Neural crest cell (in vitro differentiated cells): ENCODE measurements at places on chromosomes 2 and 18. TPM values are rescaled to one million over a fixed set of nuclear protein-coding genes. Genes with fewer than 3 reads are reported as not detected.

OTOS gene
- not detected in 2 replicates for total RNA-seq

PMAIP1 gene
- 4.2 and 4.6 TPM in 2 replicates for total RNA-seq

VWA3B gene
- total RNA-seq = not detected in 2 replicates

CAPN14 gene
- 0.36 and 0.47 TPM in 2 replicates for total RNA-seq

CRYGC gene
- total RNA-seq = not detected in 2 replicates

GPR155 gene
- total RNA-seq = 1.5 and 1.7 TPM in 2 replicates

DNAH6 gene
- total RNA-seq = 2.3 and 2.8 TPM in 2 replicates

UGT1A10 gene
- total RNA-seq = not detected in 2 replicates

RAB17 gene
- not detected in 2 replicates for total RNA-seq

SLC5A7 gene
- 2.7 and 3.0 TPM in 2 replicates for total RNA-seq

CYS1 gene
- not detected in 2 replicates for total RNA-seq

CNDP1 gene
- total RNA-seq = 0.56 and 0.59 TPM in 2 replicates

TFCP2L1 gene
- total RNA-seq = not detected in 2 replicates

ATP6V1B1 gene
- 4.3 and 4.6 TPM in 2 replicates for total RNA-seq

AMER3 gene
- 1.3 and 1.4 TPM in 2 replicates for total RNA-seq

DNA sequence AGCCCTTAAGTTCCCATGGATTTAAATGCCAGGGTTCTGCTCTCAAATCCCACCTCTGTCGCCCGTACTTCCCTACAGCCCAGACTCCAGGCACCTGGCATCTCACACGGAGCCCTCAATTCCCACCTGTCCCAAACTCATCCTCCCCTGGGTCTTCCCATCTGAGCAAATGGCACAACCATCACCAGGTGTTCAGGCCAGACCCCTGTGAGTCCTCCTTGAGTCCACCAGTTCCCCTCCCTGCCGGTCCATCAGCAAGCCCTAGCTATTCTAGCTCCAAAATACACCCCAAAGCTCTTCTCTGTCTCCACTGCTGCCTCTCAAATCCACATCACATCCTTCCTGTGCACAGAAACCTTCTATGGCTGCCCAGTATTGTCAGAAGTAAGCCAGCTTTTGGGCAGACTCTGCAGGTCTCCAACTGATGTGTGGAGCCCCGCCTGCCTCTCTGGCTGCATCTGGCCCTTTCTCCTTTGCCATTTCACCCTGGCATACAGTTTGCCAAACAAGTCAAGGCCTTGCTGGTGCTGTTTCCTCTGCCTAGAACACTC is 67.7 kb downstream of the DNMT3A start:
- no peak for DNase-seq

DNA sequence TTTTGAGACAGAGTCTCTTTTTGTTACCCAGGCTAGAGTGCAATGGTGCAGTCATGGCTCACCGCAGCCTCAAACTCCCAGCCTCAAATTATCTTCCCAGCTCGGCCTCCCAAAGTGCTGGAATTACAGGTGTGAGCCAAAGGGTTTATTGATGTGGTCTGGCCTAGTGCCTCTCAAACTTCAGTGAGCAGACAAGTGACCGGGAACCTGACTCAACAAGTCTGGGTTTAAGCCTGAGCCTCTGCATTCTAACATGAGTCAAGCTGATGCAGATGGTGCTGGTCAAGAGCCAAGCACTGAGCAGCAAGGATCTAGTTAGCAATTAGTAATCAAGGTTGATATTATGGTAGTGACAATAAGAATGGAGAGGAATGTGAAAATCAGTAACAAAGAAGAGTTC is 21.3 kb downstream of the CDK15 start:
- no peak for DNase-seq

- DNase-seq = no peak
Measured at GRCh38 chr2:73730810-73731209, 6.3 kb downstream of the TPRKB start.

DNA sequence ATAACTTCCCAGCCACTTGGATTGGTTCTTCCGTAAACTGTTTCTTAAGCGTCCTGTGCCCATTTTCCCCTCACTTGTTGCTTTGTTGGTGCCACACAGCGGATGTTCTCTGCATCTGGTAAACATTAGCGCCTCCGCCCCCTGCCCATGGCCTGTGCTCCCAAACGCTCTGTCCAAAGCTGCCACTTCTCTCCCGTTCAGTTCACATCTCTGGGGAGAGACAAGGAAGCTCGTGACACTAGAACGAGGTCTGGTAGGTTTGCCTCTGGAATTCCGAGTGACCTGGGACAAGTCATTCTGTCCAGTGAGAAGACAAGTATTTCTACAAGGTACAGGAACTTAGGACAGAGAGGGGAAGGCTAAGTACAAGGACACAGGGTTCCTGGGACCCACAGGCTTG is 9.4 kb downstream of the COPS9 start:
- no peak for DNase-seq

- no peak for DNase-seq
Measured at GRCh38 chr18:473802-474201, 26.7 kb downstream of the COLEC12 start.

DNA sequence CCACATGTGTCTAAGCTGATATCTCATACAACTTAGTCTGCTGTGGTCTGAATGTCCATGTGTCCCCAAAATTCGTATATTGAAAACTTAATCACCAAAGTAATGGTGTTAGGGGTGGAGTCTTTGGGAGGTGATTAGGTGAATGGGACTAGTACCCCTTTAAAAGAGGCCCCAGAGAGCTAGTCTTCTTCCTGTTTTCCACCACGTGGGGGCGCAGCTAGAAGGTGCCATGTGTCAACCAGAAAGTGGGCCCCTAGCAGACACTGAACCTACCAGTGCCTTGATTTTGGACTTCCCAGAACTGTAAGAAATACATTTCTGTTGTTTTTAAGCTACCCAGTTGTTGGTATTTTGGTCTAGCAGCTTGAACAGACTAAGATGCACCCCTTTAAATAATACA is 86.6 kb downstream of the ASB1 start:
- peak; percentile 46 for DNase-seq

- DNase-seq = no peak
Measured at GRCh38 chr2:10048501-10049171, 5.3 kb downstream of the KLF11 start.

- DNase-seq = no peak
Measured at GRCh38 chr18:74288041-74288440, 3.7 kb downstream of the CYB5A start.

- DNase-seq = no peak
Measured at GRCh38 chr2:26890341-26891000, 42.5 kb downstream of the DPYSL5 start.

DNA sequence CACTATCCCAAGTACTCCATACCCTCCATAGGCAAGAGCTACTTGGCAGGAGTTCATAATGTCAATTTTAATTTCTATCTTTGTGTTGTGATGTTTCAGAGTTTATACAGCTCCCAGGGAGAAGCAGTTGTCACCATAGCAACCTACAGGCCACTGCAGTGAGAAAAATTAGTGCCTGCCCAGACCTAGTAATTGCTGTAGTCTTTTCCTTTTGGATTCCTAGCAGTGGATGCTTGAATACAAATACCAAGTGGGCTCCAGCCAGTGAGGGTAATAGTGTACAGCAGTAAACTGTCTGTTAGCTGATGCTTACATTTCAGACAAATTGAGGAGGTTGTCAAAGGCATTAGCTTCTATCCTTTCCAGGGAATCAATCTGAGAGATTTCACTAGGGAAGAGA is 26.7 kb downstream of the LHCGR start:
- no peak for DNase-seq

GRCh38 chr2:117273009-117273671 is 541.4 kb upstream of the DDX18 start:
- no peak for DNase-seq

DNA sequence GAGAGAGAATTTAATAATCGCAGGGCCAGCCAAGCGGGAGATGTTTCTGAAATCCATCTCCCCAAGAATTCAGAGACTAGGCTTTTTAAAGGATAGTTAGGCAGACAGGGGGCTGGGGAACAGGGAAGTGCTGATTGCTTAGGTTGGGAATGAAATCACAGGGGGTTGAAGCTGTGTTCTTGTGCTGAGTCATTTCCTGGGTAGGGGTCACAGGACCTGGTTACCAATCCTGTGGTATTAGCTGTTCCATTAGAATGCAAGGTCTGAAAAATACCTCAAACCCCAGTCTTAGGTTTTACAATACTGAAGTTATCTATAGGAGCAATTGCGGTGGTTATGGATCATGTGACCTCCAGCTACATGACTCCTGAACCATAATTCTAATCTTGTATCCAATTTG is 4.6 kb downstream of the SP140 start:
- no peak for DNase-seq

GRCh38 chr2:222651718-222652418 is 4.0 kb downstream of the FARSB start:
- DNase-seq = no peak

GRCh38 chr18:46596119-46596518 is 60.9 kb downstream of the LOXHD1 start:
- no peak for DNase-seq

DNA sequence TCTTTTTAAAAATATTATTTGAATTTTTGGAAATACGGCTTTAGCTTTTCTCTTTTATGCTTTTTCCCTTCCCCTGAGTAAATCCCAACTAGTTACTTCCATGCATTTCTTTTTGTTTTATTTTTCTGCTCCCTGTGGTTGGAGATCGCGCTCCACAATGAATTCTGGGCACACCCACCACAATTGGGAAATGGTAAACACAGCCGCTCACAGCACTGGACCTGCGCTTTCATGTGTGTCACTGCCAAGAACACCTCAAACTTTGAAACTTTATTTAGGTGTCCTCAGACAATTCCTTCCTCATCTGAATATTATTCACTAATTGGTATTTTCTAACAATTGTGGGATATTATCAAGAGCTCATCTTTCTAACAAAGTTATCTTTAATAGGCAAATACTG is 82.8 kb upstream of the TMEM18 start:
- no peak for DNase-seq

- no peak for DNase-seq
Measured at GRCh38 chr2:232113821-232114220, 152.3 kb downstream of the DIS3L2 start.

GRCh38 chr18:8854962-8855361 is 149.6 kb downstream of the MTCL1 start:
- DNase-seq = no peak

GRCh38 chr18:62389761-62390481 is 64.8 kb downstream of the TNFRSF11A start:
- no peak for DNase-seq

DNA sequence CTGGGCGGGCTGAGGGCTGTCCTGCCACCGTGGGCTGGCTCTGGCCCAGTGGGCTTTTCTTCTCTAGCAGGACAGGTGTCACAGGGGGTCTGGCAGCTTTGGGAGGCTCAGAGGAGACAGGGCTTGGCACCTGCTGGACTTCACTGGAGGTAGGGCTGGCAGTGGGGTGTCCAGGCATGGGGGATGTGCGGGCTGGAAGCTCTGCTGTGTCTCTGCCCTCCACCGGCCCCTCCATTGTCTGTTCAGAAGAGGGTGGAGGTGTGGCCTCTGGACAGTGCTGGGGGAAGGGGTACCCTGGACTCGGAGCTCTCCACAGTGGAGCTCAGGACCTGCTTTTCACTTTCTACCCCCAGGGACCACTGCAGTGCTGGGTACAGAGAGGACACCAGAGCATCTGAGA is 9.2 kb downstream of the PTPRN start:
- DNase-seq = no peak

DNA sequence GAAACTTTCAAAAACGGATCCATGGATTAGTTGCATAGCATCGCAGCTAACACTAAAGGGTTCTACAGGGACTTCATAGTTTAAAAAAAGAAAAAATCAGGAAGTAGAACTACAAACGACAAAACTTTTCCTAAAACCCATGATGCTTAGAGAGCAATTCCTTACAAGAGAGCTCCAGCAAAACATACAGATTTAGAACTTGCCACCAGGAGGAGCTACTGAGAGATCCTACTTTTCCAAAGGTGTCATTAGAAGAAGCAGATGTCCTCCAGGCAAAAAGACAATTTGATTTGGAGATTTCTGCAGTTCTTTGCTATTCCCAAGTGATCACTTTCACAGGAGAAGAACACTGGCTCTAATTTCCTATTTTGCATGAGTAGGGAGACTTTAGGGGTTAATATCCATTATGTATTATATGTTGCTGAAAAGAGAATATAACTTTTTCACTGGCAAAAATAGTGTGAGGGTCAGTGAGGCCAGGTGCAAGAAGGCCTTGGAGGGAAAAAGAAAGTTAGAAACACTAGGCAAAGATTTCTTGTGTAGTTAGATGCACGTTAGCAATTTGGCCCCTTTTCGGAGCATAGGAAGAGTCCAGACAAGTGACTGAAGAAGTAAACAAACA is 436.2 kb downstream of the SUCLG1 start:
- DNase-seq = peak; percentile 56

GRCh38 chr2:59756150-59756549 is 797.3 kb downstream of the BCL11A start:
- DNase-seq = no peak

DNA sequence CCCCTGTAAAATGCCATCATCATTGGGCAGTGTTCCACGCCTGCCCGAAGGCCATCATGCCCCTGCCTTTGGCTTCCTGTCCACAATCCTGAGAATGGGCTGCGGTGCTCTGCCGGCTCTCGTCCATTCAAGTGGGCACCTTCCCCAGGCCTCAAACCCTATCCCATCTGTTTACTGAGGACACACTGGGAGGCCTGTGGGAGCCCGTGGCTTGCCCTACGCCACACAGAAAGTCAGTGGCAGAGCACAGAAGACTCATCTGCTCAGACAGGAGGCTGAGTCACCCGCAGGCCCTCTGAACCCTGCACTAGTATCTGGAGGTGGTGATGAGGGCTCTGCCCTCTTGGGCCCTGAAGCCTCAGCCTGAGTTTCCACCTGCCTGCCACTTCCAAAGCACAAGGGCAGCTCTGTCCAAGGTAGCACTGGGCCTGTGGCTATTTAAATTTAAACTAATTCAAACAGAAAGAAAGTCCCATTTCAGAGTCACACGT is 19.1 kb upstream of the ANKRD53 start:
- DNase-seq = no peak

- DNase-seq = no peak
Measured at GRCh38 chr2:47561906-47562305, 158.9 kb downstream of the MSH2 start.

- DNase-seq = peak; percentile 66
Measured at GRCh38 chr2:85765081-85765731, 11.4 kb downstream of the ATOH8 start.

- no peak for DNase-seq
Measured at GRCh38 chr2:39730685-39731302, 48.3 kb downstream of the THUMPD2 start.

- DNase-seq = no peak
Measured at GRCh38 chr2:40430776-40431599, 20.9 kb downstream of the SLC8A1 start.

- DNase-seq = no peak
Measured at GRCh38 chr18:25190472-25190871, 161.5 kb downstream of the ZNF521 start.

DNA sequence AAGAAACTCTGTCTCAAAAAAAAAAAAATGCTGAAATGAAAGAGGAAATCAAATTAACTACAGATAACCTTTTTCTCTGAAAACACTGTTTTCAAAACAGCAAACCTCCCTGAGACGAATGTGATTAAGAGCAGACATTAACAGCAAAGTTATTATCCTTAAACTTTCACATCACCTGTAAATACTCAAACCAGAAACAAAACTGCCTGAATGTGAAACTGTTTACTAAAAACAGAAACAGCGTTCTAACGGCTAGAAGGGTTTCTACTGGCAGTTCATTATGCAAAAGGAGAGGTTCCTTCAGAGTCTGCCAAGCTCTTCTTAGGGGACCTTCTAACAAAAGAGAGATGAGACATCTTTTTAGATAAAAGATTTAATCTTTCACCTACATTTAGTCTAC is 45.9 kb downstream of the PNO1 start:
- no peak for DNase-seq

- DNase-seq = no peak
Measured at GRCh38 chr2:184877909-184878308, 279.6 kb downstream of the ZNF804A start.

- no peak for DNase-seq
Measured at GRCh38 chr2:138324068-138324771, 177.3 kb upstream of the SPOPL start.
